ENCODE measurements at places on chromosomes 11 and 22.
A peak's percentile ranks its signal among the peaks of the same experiment; 100 is the strongest.

GRCh38 chr11:74672332-74672955 is 58.8 kb downstream of the CHRDL2 start:
- DNase-seq, result no peak

- DNase-seq, result no peak
These were observed 69.7 kb downstream of the SNX19 start for GRCh38 chr11:130846606-130847005.

DNA sequence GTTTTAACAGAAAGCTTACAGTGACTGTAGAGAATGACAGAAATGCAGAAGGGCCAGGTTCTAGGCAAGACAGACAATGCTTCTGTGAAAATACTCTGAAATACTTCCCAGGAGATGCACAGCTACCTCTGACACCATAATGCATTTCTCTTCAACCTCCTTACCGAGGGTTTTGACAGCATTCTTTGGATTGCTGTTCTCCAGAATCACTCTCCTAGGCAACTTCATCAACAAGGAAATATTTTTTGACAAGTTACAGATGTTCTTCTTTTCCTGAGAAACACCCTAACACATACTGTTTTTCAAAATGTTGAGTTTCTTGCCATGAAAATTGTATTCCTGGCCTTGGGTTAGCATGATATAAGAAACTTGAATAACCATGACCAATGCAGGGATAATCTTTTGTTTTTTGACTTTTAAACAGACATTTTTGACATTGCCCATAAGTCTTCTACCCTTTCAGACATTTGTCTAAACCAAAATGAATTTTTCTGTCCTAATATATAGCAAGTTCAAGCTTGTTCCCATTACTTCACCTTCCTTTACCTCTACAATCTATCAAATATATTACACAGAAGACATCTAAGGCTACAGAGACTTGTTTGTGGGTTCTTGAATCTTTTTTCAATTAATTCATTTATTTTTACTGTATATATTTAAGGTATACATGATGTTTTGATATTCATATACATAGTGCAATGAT is 108.1 kb downstream of the CCDC34 start:
- DNase-seq, result no peak

DNA sequence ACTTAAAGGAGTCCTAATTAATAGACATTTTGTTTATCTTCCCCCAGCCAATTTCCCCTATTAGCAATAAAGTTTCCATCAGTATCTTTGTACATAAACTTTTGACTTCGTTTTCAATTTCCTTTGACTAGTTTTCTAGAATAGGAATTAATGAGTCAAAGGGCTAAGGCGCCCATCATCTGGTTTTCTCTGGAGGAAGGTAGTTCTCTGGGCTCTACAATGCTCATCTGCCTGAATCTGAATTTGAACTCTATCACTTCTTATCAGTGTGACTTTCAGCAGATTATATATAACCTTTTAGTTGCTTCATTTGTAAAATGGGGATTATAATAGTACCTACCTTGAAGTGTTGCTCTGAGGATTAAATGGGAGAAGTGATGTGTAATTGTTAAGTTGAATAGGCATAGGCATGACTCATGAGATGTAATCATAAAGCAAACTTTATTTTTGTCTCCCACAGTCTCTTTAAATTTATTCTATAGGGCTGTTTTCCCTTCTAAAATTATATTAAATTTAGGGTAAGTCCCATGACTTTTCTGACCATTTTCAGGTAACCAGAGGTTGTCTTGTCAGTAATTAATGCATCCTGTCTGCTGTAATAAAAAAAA is 5.8 kb upstream of the TUB start:
- no peak for DNase-seq

DNA sequence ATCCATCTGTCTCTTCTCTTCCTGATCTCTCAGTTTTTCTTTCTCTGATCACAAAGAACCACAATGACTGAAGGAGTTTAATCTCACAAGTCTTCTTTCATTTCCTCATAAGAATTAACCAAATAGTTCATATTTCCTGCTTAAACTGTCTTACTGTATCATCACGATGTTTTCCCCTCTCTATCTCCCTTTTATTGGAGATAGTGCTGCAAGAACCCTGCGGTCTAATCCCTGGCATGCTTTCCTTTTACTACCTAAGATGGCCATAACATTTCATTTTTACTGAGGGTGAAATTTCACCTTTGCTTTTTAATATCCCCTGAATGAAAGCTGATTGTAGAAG is 28.9 kb downstream of the CARD18 start:
- DNase-seq, result no peak

GRCh38 chr22:17842386-17842785 is 68.1 kb upstream of the BID start:
- peak; percentile 10 for DNase-seq

DNA sequence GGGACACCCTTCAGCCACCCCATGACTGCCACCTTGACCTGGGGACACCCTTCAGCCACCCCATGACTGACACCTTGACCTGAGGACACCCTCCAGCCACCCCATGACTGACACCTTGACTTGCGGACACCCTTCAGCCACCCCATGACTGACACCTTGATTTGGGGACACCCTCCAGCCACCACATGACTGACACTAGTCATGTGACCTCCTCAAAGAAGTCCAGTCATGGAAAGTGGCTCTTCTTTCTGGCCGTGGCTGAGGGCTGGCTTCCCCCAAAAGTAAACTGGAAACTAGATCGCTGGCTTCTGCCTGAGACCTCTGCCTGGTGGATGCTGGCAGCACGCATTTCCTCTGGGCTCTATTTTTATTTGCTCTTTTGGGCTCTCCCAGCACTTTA is 28.4 kb downstream of the ARFGAP2 start:
- no peak for DNase-seq

DNA sequence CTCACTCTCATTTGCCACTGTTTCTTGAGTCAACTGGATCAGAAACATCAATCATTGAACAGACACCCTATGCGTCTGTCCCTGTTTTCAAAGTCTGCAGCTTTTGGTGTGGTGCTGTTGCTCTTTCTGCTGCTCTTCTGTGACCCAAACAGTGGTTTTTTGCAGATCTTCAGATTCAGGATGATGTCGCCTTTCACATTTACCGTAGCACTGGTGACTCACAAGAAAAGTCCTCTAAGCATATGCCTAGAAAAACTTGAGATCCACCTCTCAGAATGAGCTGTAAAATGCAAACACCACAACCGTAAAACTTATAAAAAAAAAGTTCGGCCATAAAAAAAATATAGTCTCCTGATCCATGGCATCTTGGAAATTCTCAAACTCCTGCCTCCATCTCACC is 400.4 kb downstream of the NTM start:
- DNase-seq, result no peak

- DNase-seq, result no peak
These were observed 29.9 kb downstream of the IL10RA start for GRCh38 chr11:118016104-118016503.

GRCh38 chr11:114610550-114610949 is 15.0 kb upstream of the NXPE4 start:
- DNase-seq, result no peak

- no peak for DNase-seq
These were observed 22.4 kb downstream of the SIK2 start for GRCh38 chr11:111624608-111625007.

GRCh38 chr22:46502440-46503175 is 34.8 kb downstream of the CELSR1 start:
- DNase-seq, result no peak

GRCh38 chr11:129932381-129933067 is 37.1 kb upstream of the NFRKB start:
- DNase-seq, result no peak

DNA sequence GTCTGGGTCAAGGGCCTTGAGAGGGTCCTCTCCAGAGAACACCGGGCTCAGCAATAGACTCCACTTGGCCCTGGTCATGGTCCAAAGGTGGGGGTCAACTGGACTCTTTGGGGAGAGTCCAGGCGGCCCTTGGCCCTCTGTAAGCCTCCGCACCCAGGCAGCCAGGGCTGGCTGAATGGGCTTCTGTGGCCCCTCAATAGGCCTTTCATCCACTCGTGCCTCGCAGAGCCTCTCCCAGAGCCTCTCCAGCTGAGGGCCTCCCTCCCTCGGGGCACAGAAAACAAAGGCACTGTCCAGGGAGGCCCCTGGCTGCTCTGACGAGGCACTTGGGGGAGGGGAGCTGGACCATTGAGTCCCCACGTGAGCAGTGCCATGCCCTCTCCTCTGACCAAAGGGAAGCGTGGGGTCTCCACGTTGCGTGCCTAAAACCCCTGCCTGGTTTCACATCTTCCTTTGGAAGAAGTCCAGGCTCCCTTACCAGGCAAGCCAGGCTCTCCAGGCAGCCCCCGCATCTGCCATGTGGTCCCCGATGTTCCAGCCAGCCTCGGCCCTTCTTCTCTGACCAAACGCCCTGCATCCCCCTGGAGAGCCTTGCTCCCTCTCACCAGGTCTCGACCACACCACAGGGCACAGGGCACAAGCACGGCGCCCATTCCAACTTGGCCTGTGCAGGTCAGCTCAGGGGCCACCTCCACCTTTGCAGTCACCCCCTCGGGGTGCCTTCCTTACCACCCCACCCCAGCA is 15.5 kb downstream of the KIAA0930 start:
- no peak for DNase-seq

- no peak for DNase-seq
These were observed 190.2 kb downstream of the SHANK2 start for GRCh38 chr11:71062199-71062598.

DNA sequence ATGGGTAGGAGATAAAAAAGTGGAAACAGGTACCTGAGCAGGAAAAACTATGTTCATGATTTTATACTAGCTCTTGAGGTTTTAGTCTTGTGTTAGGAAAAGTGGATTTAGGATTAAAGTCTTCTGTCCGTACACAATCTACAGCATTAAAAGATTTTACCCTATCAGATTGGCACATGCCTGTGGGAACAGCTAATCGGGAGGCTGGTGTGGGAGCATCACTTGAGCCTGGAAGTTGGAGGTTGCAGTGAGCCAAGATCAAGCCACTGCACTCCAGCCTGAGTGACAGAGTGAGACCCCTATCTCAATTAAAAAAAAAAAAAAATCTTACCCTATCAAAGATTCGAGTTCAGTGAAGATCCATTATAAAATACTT is 12.2 kb upstream of the CRKL start:
- DNase-seq, result no peak

DNA sequence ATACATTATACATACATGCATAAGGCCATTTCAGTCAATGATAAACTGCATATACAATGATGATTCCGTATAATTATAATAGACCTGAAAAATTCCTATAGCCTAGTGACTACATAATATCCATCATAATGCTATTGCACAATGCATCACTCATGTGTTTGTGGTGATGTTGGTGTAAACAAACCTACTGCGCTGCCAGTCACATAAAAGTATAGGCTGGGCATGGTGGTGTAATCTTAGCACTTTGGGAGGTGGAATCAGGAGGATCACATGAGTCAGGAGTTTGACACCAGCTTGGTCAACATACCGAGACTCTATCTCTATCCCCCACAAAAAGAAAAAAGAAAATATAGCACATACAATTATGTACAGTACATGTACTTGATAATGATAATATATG is 163.7 kb upstream of the DDI1 start:
- no peak for DNase-seq

GRCh38 chr11:70476669-70477068 is 78.3 kb downstream of the CTTN start:
- no peak for DNase-seq

GRCh38 chr11:9660886-9661285 is 3.0 kb upstream of the SWAP70 start:
- DNase-seq, result no peak

- peak; percentile 28 for DNase-seq
These were observed 19.2 kb downstream of the GLYATL1 start for GRCh38 chr11:58958500-58958899.

DNA sequence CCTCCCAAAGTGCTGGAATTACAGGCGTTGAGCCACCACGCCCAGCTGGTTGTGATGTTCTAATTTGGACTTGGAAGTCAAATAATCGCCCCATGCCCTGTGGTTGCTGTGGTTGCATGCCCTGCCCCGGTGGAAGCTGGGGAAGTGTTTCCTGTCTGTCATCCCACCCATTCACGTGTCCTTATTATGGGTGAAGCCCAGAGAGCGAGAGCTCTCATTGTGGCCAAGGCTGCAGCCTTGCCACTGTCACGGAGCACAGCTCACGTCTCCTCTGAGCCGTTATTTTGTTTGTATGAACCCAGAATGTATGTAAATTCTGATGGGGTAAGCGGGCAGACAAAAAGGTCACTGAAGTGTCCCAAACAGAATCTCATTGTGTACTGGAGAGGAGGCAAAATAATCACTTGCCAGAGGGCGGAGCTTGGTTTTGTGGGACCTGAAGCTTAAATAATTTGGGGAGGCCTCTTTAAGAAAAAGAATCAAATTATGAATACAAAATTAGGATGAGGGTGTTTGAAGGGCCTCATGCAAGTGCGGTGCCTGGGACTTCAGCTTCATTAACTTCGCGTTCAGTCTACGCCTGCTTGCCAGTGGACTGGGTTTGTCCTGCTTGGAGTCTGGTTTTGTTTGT is 25.8 kb upstream of the TREH start:
- no peak for DNase-seq

DNA sequence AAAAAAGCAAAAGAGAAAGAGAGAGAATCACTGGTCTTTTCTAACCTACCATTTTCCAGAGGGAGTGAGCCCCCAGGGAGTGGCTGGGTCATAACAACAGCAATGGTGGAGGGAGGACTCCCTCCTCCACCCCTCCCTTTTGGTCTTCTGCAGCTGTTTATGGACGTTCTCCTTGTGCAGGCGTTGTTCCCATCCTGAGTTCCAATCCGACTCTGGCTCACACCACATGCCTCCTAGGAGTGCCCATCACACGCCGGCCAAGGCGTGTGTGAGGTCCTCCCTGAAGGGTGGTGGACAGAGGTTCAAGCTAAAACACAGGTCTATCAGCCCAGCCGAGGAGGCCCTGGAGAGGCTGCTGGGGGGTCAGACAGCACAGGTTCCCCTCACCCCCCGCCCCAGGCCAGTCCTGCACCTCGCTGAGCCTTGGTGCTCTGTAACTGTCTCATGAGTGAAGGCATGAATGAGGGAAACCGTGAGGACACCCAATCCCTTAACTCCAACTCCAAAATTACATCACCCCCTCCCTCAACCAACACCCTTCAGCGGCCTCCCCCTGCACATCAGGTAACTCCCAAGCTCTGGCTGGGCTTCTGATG is 29.4 kb downstream of the IFT27 start:
- DNase-seq, result no peak

DNA sequence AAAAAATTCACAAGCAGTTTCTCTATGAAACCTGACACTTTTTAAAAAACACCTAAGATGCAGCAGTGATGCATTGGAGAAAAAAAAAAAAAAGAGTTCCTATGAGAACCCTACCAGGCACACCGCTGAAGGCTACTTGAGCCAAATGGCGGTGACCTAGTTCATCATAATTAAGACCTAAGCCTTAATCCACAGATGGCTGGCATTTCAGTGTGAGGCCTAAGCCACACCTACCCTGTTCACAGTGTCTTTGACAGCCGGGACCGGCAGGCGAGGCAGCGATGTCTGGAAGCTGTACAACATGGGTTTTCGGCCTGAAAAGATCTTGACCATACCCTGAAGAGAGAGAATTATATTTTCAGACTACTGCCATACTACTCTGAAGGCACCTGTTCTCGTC is 38.0 kb downstream of the CPT1A start:
- DNase-seq, result no peak
